CD8-positive, alpha-beta memory T cell (primary cell): ENCODE measurements at places on chromosomes 1 and 21. TPM values are rescaled to one million over a fixed set of nuclear protein-coding genes. Genes with fewer than 3 reads are reported as not detected.

GRCh38 chr1:101373570-101373969, 136.8 kb downstream of the S1PR1 start:
- H3K27me3 ChIP-seq = no peaks in the 10 kb centered on the region
- peaks cover 5% of the 10 kb centered on the region for H3K4me1 ChIP-seq
- no peak overlapping the region for H3K27ac ChIP-seq
- H3K36me3 ChIP-seq = no peaks in the 10 kb centered on the region
- H3K4me3 ChIP-seq = no peak overlapping the region

The TAS1R1 gene
- not detected for total RNA-seq

The BGLAP gene
- total RNA-seq = 1.5 TPM

GRCh38 chr1:245153552-245154428, 995 bp upstream of the KIF26B start:
- H3K36me3 ChIP-seq = no peaks in the 10 kb centered on the region
- H3K27ac ChIP-seq = no peak overlapping the region
- no peak for DNase-seq
- peaks cover 23% of the 10 kb centered on the region for H3K4me1 ChIP-seq

DNA sequence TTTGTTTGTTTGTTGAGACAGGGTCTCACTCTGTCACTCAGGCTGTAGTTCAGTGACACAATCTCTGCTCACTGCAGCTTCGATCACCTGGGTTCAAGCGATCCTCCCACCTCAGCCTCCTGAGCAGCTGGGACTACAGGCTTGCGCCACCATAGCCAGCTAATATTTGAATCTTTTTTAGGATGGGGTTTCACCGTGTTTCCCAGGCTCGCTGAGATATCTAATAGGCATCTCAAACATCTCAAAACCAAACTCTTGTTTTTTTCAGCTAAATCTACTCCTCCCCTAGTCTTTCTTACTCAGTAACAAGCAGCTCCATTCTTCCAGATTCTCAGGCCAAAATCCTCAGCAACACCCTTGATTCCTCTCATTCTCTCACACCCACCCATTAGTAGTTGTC, 22.0 kb upstream of the SRRM1 start:
- no peaks in the 10 kb centered on the region for H3K4me1 ChIP-seq
- no peaks in the 10 kb centered on the region for H3K36me3 ChIP-seq
- H3K27ac ChIP-seq = no peak overlapping the region
- no peaks in the 10 kb centered on the region for H3K27me3 ChIP-seq
- DNase-seq = no peak

DNA sequence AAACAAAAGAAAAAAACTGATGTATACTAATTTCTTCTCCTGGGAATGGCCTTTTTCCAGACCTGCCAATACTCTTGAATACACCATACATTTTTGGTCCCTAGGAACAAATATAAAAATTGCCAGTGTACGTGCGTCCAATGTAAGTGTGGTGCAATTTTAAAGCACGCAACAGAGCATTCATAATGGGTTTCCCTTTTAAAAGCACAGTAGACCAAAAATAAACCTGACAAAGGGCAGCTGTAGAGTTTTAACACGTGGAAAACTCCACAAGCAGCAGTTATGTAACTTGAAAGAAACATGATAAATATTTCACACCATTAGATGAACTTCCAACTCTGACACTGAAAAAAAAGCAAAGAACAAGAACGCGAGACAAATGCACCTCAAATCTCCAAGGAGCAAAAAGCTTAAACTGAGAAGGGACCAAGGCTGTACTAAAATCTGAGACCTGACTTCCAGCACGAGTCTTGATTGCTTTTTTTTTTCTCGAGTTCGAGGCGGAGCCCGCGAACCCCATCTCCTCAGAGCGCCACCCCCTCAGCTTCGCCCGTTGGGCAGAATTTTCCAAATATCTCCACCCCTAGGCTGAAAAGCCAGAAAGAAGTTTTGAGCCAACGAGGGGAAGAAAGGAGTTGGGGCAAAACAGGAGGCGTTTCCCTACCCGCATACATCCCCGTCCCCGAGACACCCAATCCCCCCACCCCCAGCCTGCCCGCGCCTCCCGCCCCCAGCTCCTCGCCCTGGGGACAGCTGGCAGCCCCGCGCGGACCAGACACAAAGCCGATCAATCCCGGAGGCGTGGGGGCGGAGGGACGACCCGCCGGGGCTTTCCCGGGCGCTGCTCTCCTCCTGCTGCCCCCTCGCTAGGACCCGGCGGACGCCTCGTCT, at the start of gene JAM2:
TSS of gene JAM2 (plus strand) at position 599 of the 891 bp plus-strand sequence. CDS start 564 bp downstream, outside the sequence.
- H3K4me3 ChIP-seq = peak within 1 kb of the TSS; percentile 53
- H3K36me3 ChIP-seq = no peaks in the 10 kb centered on the region
- peaks cover 12% of the 10 kb centered on the region for H3K4me1 ChIP-seq
- DNase-seq = peak; percentile 29
- H3K27ac ChIP-seq = no peak within 1 kb of the TSS
- peaks cover 4% of the 10 kb centered on the region for H3K27me3 ChIP-seq

DNA sequence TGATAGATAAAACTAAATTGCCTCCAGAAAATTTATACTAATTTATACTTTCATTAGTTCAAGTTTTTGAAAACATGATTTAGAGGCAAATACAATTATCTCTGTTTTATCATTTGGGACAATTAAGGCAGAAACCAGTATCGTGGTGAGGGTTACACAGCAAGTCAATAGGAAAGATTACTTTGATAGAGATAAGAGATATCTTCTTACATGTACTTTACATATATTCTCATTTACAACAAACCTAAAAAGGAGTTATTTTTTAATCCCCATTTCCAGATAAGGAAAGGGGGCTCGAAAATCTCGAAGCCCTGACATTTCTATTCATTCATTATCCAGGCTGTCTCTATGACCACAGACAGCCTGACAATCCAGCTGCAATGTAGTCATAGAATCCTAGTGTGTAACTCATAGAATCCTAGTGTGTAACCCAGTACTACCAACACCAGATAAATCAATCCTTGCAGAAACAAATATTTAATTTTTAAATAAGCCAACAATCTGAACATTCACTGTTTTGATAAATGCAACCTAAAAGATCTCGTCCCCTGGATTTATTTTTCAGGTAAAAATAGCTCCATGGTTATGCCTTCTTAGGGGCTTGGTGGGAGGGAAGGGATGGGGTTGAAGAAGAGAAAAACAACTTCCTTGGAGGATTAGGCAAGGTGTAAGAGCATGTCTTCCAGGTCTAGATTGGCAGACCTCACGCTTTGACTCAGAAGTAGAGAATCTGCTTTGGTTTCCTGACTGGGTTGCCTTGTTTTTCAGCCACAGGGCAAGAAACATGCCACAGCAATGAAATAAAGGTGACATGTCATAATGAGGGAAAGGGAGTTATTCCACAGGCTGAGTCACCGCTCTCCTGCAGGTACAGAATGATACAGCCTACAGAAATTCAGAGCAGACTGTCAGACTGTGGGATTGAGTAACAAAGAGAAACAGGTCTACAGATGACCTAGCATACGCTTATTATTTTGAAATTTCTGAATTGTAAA, 45.6 kb downstream of the IRF2BP2 start:
- DNase-seq = no peak
- no peaks in the 10 kb centered on the region for H3K4me1 ChIP-seq
- no peak overlapping the region for H3K4me3 ChIP-seq
- H3K27me3 ChIP-seq = no peaks in the 10 kb centered on the region
- no peak overlapping the region for H3K27ac ChIP-seq

The SGIP1 gene
- total RNA-seq = not detected
